ENCODE measurements at places on chromosomes 6 and 20. TPM values are rescaled to one million over a fixed set of nuclear protein-coding genes. Genes with fewer than 3 reads are reported as not detected.

DNA sequence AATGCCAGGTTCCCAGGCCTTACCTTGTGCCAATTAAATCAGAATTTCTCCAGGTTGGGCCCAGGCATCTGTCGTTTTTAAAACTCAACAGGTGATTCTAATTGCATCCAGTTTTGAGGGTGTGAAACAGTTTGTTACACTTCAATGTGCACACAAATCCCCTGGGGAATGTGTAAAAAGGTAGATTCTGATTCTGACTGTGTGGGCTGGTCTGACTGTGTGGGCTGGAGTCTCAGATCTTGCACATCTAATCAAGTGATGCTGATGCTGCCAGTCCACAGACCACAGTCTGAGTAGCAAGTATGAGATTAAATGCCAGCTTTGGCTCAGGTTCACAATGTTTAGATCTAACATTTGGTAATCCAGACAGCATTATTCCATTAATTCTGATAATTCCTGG is 12.5 kb upstream of the ETV7 start:
- no peak for DNase-seq

OVOL2 gene
- not detected for total RNA-seq

DNA sequence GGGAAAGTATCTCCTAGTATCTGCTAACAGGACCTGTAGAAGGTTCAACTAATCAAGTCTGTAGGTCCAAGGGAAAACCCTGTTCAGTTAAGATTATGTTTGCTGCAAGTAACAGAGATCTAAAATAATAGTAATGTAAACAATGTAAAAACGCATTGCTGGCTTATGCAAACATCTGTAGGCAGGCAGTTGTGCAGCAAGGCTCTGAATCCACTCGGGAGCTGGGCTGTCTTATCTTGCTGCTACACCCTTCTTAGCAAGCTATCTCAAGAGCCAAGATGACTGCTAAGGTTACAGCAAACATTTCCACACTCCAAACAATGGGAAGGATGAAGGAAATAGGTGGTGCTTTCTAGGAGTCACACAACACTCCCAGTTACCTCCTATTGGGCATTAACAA is 397.3 kb upstream of the NRSN1 start:
- DNase-seq, result no peak

- no peak for DNase-seq
Measured at GRCh38 chr6:45169815-45170214, 158.3 kb upstream of the RUNX2 start.

- DNase-seq, result no peak
Measured at GRCh38 chr6:73929405-73929804, 233.4 kb downstream of the CD109 start.

All from psoas muscle (tissue), 8 donors.